Left renal pelvis (tissue), 4 donors: ENCODE measurements at places on chromosomes 16 and 17. TPM values are rescaled to one million over a fixed set of nuclear protein-coding genes. Genes with fewer than 3 reads are reported as not detected.

MYH13 gene
- polyA plus RNA-seq, result 0.06 TPM

GRCh38 chr17:51891936-51892335 lies 266.6 kb downstream of the CA10 start:
- no peak for DNase-seq

CXCL16 gene
- 7.6 TPM for polyA plus RNA-seq

- DNase-seq, result no peak
Observed at GRCh38 chr17:9170853-9171252, 149.5 kb downstream of the NTN1 start.

DNA sequence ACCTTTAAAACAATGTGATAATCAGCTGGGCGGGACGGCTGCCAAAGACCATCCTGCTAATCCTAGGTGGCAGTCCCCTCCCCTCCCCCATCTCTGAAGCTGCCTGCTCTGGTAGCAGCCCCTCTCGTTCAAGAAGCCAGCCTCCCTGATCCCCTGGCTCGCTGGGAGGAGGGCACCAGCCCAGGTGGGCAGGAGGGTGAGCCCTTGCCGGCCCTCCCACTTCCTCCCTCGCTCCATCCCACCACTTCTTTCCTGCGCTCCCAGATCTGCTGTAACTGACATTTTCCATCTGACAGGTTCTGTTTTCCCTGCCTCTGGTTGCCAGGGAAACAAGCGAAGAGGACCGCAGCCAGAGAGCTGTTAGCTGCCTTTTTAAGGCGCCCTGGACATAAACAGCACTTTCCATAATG lies 155.7 kb upstream of the TNRC6C start:
- DNase-seq, result peak; percentile 78

DNA sequence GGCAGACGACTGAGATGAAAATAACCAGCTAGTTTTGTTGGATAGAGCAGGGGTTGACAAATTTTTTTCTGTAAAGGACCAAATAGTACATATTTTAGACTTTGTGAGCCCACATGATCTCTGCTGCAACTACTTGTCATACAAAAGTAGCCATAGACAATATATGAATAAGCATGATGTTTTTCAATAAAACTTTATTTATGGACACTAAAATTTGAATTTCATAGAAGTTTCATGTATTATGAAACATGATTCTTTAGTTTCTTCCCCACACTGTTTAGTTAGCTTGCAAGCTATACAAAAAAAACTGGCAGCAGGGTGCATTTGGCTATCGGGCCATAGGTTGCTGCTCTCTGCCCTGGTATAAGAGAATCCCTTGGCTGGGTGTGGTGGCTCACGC lies 56.6 kb downstream of the LYRM1 start:
- DNase-seq, result no peak

PPP1R27 gene
- polyA plus RNA-seq, result 0.26 TPM

TNFRSF17 gene
- not detected for polyA plus RNA-seq

- no peak for DNase-seq
Observed at GRCh38 chr16:88779406-88780141, 5.4 kb downstream of the PIEZO1 start.

DNA sequence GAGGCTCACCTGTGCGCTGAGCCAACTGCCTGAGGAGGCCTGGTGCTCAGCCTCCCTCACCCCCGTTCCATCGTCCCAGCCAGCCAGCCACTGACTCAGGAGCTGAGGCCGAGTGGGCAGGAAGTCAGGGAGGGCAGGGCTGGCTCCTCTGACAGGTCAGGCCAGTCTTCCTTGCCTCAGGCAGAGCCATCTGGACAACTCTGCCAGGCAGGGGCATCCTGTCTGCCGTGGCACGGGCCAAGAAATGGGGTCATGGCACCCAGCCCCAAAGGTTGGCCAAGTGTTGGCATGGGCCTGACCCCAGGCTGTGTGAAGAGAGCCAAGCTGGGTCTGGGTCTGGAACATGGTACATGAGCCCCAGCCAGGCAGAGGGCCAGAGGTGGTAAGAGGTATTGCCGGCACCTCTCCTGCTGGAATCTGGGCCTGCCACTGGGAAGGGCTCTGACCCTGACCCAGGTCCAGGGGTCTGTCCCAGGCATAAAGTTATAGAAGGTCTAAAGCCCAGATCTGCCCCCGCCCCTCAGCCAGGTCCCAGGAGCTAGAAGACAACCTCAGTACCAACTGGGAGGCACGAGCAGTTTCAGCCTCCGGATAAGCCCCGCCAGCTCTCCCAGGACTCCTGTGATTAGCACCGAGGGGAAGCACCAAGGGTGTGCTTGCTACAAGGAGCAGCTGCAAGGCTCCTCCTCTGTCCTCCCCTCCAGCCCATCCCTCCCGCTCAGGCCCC lies 2.5 kb upstream of the VASN start:
- DNase-seq, result no peak

- DNase-seq, result no peak
Observed at GRCh38 chr16:4450931-4451519, 23.4 kb downstream of the NMRAL1 start.

HOXB6 gene
- polyA plus RNA-seq, result 96.8 TPM

DNA sequence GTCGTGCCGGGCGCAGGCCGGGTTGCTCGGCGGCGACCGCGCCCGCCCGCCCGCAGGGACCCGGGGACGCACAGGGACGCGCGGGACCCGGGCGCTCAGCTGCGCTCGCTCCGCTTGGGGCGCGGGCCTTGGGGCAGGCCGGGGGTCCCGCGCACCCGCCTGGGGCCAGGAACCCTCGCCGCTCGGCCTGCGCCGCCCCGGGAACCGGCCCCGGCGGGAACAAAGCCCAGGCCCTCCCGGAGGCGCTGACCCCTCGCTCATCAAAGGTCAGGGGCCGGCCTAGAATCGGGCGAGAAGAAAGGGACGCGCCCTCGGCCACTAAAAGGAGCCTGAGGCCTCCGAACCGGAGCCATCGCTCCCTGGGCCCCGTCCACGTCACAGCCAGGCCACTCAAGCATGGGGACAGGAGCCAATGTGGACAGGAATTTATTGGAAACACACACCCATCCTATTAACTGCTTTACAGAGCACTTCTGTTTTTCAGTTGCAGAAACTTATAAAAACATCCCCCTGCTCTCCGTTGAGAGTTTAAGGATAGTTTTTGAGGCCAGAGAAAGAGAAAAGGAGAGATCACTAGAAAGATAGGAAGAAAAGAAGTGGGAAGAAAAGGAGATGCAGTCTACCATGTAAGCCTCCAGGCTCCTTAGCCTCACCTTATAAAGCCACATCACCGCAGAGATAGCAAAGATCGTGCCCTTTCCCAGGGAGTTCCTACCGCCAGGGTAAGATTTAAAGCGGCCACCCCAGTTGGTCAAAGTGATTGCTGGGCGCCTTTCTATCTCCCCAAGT lies 558 bp upstream of the ZFHX3 start:
- DNase-seq, result no peak

HBA1 gene
- 545 TPM for polyA plus RNA-seq

- no peak for DNase-seq
Observed at GRCh38 chr16:22659933-22660332, 149.2 kb downstream of the NPIPB5 start.

HOXB1 gene
- not detected for polyA plus RNA-seq

AANAT gene
- polyA plus RNA-seq, result not detected

ABCC6 gene
- polyA plus RNA-seq, result 16.1 TPM

ACSM2A gene
- polyA plus RNA-seq, result 68.7 TPM

- DNase-seq, result no peak
Observed at GRCh38 chr17:63434951-63435571, 11.0 kb downstream of the CYB561 start.
